ENCODE measurements at places on chromosomes 3 and 15.
A peak's percentile ranks its signal among the peaks of the same experiment; 100 is the strongest.

DNA sequence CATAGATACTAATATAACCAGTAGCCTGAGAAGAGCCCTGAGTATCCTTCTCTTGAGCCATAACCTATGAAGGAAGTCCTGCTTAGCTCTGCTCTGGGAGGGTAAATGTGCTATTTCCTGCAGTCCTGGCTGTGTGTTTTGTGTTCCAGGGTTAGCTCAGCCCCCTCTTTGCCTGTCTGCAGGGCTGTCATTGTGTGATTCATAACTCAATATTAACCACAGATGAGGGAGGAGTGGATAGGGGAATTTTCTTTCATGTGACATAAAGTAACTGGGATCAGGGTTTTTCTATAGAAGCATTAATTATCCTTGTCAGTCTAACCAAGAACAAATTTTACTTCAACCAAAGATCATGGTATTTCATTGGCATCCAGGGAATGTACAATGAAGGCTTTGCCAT, 183.3 kb upstream of the ZBTB20 start:
- no peak for DNase-seq

DNA sequence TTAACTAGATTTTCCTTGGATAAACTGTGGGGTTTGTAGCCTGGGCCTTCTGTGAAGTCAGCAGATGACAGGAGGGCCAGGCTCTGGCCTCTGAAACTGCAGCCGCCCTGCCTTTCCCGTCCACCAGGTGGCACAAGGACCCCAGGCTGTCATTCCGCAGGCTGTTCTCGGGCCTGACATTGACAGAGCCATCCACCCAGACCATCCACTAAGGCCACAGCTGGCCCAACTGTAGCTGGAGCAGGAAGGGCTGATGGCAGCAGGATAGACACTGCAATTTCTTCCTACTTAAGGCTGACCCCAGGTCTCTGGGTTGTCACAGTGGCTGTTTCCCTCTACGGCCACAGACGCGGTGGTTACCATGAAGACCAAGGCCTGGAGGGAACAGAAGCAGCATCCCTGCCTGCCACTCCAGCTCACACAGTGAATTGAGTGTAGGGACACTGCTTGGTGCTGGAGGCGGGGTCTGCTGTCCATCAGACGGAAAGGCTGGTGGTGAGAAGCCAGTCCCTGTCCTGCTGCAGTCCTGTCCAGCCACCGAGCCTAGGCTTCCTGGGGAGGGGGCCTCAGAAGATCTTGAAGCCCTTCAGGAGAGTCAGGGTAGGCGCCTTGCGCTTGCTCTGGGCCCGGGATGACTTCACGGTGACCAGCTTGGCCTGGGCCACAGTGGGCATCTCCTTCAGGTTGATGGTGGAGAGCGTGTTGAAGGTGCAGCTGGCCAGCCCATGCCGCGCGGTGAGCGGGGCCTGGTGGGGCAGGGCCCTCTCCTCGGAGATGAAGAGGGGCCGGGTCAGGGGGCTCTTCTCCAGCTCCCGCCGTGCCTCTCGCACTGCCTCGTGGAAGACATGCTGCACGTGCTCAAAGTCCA, 9.4 kb downstream of the SLC51B start:
- DNase-seq, result peak; percentile 67

DNA sequence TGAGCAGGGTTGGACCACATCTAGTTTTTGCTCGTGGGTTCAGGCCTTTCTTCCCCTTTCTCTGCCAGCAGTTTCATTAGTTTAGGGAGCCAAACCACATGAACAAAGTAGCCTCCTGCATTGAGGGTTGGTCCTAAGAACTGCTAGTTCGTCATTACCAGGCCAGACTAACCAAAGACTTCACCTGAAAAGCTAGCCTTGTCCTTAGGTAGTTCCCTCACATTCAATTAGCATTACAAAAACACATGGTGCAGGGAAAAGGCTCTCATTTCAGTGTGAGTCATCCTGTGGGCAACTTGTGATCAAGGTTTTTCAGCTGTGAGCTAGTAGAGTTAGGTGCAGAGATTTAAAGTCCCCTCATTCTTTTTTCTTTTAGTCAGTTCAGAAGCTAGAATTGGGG, 279.3 kb upstream of the CTNNB1 start:
- DNase-seq, result no peak

- DNase-seq, result no peak
These were observed 103.6 kb downstream of the ALDH1A2 start for GRCh38 chr15:57961919-57962318.

GRCh38 chr15:38668898-38669391, 104.3 kb upstream of the RASGRP1 start:
- no peak for DNase-seq

- no peak for DNase-seq
These were observed 196.7 kb upstream of the TBC1D5 start for GRCh38 chr3:17939157-17939556.

GRCh38 chr15:89171136-89172072, 50.0 kb downstream of the RLBP1 start:
- peak; percentile 60 for DNase-seq

DNA sequence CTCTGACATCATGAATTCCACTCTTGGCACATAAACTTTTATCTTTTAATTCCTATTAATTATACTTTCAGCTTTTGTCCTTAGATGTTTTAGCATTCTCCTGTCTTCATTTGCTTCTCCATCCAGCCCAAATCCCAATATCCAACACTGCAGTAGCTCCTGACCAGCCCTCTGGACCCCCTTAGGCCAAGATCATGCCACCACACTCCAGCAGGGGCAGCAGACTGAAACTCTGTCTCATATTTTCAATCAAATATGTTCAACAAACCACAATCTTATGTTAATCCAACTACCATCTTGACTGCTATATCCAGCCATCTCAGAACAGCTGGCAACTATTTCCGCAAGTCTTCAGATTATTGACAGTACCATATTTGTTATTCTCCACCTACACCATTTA, 315.8 kb upstream of the ROBO2 start:
- no peak for DNase-seq

DNA sequence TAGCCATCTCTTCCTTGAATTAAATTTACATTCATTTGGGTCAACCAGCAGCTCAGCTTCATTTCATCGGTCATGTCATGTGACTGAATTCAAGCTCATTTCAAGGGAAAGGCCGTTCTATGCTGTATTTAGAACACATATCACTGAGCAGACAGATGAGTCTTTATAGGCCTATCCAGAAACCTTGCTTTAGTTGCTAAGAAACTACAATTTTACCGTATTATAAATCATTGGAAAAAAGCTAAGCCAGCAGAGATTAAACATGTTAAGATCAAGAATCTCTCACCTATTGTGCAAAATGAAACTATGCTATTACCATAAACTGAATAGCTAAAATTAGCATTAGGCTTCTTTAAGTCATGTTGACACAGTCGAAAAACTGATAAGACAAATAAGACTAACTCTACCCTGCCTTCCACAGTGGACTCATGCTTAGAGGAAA, 2.2 kb downstream of the NPTN start:
- no peak for DNase-seq

GRCh38 chr15:50186752-50187151, 4.8 kb downstream of the SLC27A2 start:
- no peak for DNase-seq

GRCh38 chr15:76064375-76064774, 4.6 kb downstream of the TMEM266 start:
- no peak for DNase-seq

DNA sequence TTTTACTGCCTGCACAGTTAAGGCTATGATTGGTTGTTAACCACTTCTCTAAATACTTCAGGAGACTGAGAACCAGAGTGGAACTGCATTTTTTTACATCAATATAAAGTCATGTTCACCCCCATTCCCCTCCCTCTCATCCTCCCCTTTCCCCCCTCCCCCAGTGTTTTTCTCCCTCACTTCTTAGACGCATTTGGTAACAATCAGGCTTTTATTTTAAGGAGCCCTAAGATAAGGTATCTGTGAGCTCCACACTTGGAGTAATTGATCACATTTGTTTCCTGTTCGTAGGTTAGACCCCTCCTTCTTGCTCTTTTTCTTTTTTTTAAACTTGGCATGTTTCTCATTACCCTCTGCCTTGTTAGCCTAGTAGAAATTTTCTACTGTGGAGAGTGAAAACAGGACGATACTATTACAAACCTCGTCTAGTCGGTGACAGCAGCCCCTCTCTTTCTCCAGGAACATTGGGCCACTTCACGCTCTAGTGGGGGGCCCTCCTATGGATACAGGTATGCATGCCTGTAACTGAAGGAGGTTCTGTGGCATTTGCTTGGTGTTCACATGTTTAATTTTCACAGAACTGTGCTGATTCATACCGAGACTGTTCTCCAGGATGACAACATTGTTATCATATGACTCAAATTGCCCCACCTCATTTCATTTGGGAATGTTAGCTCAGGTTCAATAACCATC, 314.4 kb downstream of the MECOM start:
- DNase-seq, result no peak

DNA sequence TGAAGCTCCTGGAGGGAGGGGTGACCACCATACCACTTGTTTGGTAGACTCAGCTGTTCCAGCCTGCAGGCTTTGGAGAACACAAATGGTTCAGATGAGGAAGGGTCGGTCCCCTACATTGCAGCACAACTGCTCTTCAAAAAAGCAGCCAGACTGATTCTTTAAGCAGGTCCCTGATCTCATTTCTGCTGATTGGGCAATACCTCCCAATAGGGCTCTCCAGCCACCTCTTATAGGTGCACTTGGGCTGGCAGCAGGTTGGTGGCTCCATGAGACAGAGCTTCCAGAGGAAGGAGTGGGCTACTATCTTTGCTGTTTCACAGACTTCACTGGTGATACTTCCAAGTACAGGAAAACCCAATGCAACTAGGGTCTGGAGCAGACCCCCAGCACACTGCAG, 65.9 kb upstream of the PEX5L start:
- no peak for DNase-seq

DNA sequence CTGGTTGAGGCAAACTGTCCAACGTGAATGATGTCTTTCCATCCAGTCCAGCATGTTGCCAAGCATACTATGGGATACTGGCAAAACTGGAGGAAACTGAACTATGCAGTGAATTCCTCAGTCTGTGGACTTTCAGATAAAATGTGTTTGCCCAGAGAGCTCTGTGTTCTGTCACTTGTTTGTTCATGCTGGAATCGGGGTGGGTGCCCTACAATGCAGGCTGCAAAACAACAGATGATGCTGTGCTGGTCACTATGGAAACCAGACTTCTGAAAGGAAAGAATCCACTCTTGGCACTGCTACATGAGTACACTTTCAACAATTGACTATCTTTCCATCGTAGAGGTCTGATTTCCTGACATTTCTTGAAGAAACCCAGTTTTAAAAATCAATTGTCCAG, 272.5 kb upstream of the ARHGEF26 start:
- no peak for DNase-seq

GRCh38 chr3:123416647-123417046, 32.2 kb downstream of the ADCY5 start:
- DNase-seq, result no peak

DNA sequence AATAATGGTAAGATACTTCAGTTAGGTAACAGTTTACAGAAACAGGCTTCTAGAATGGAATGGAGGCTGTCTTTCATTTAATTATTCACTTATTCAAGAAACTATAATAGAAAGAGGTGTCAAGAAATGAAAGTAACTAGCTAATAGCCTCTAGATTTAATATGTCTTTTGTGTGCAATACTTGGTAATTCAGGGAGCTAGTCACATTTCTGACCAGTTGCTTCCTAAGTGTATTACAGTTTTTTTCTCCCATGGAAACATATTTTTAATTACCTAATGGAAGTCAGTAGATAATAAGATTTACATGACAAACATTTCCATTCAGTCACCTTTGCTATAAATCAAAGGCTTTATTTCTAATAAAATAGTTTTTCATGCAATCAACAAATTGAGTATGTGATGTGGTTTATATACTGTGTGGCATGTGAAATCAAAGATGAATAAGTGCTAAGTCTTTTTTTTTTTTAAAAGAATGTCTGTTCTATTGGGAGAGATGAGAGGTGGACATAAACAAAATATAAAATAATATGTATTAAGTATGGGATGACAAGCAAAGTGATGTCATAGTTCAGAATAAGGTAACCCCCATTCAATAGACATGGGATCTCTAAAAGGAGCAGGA, 985.7 kb downstream of the SQOR start:
- no peak for DNase-seq

DNA sequence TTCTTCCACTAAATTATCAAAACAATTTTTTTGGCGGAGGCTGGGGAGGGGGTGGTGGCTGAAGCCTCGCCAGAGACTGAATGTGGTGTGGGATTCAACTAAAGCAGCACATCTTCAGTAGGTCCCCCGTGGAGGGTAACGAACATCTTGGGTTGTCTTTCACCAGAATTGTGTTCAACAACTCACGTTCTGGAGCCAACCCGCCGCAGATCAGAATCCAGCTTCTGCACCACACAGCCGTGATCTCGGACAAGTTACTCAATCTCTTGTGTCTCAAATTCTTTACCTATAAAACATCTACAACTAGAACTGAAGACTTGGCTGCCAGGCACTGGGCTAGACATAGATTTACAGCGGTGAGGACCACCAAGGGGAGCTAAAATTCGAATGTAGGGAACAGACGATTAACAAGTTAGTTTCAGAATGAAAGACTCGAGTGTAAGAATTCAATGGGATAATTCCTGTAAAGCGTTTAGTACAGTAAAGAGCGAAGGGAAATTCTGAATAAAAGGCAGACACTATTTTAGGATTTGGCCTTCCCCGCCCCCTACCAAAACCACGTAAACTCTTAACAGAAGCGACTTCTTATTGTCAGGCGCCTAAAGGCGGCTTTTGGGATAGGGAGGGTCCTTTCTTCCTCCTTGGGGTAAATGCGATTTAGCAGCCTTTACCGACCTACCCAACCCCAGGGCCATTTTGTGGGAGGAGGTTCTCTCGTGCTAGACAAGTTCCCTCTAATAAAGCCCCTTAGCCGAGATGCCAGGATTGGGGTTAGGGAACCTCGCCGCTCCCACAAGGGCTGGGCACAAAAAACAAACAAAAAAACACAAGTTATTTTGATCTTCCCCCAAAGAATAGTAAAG, 697 bp upstream of the RAB5A start:
- no peak for DNase-seq

DNA sequence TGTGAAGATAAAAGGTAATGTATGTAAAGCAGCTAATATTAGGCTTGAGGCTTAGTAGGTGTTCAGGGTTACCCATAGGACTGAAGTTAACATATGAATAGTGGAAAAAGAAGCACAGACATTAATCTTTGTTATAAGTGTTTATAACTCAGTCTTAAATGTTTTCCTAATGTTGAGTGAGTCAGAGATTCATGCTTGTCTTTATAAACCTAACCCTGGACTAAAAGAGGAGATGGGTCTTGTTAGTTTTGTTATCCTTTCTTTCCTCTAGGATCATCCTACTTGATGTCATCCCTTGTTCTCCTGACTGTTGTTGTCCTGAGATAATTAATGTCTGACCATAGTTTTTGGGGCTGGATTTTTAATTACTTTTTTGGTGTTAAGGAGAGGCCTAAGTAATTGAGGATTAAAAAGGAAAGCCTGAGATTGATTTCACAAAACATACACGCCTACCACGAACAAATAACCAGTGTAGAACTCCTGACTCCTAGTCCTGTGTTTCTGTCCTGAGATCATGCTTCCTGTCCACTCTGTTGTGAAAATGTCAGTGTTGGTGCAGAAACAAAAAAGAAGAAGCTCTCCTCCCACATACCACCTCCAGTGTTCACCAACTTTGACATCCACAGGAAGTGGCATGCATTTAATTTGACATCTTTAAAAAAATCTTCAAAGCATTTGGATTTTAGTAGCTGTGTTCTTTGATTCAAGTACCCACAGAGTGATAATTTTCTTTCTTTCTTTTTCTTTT, 8.4 kb downstream of the MITF start:
- no peak for DNase-seq

GRCh38 chr3:31433679-31433992, 99.1 kb upstream of the STT3B start:
- DNase-seq, result no peak

All from SW 1271 (cell line).